ENCODE measurements at places on chromosomes 2 and 18.
A peak's percentile ranks its signal among the peaks of the same experiment; 100 is the strongest.

DNA sequence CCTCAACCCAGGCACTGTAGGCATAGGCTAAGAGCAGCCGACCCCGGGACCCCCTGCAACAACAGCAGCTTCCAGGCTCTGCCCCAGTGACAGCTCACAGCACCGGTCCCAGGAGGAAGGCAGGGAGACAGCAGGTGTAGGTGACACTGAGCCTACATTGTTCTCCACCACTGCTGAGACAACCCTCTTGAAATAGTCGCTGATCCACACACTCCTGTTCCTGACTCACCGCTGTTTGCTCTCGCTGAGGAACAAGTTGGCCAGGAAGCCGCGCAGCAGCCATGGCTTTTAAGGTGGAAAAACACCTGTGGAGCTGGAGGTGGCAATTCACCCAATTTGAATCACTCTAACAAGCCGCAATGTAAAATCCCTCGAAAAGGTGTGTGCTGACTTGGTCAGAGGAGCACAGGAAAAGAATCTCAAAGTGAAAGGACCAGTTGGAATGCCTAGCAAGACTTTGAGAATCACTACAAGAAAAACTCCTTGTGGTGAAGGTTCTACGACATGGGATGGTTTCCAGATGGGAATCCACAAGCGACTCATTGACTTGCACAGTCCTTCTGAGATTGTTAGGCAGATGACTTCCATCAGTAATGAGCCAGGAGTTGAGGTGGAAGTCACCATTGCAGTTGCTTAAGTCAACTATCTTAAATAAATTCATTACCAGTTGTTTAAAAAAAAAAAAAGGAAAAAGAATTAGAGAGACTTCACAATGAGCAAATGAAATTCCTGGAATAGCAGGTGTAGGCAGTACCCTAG, 167.5 kb downstream of the ARL4C start:
- no peak for DNase-seq

DNA sequence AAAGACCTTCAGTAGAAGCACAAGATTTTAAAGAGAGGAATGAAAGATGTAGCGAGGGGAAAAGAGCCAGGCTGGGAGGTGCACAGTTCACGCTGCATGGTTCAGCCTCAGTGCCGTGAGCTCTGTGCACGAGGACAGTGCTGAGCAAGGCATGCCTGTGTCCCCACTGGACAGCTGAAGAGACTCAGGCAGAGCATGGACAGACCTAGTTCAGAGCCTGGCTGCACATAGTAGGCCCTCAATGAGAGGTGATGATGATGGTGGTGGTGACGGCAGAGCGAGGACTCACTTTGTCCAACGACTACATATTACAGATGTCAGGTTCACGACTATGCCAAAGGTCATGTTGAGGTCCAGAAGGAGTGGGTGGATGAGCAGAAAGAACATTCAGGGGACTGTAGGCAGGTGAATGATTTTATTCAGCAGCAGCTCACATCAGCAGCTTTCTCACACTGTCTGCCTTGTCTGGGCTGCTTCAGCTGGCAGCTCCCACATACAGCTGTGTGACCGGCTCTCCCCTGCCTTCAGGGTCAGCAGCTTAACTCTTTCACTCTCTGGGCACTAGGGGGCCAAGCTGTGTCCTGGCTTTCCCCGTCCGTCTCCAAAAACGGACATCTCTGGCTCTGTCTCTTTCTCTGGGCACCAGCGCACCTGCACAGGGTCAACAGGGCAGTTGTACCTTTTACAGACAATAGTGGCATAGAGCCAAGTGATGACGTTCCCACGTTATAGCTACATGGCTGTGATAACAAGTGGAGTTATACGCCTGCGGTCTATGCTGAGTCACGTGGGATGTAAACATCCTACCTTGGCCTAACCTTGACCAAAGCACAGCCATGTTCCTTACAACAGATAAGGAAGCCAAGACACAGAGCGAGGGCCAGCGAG, 128.8 kb upstream of the MSH6 start:
- no peak for DNase-seq

DNA sequence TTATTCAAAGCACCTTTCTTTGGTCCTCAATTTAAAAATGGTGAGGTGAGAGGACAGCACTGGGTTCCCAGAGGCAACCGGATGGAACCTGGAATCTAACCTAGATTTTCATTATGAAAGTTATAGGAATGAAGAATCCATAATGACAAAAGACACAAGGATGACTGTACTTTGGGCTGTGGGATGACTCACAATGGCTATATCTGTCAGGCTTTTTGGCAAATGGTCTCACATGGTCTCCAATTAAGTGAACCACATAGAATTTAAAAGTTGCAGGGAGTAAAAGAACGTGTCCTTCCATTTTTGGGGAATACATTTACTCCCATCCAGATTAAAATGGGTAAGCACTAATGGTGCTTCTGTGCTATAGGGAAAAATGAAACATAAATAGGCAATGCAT, 31.8 kb upstream of the LYPD1 start:
- no peak for DNase-seq

GRCh38 chr2:196205881-196206435, 34.6 kb upstream of the STK17B start:
- peak; percentile 10 for DNase-seq

DNA sequence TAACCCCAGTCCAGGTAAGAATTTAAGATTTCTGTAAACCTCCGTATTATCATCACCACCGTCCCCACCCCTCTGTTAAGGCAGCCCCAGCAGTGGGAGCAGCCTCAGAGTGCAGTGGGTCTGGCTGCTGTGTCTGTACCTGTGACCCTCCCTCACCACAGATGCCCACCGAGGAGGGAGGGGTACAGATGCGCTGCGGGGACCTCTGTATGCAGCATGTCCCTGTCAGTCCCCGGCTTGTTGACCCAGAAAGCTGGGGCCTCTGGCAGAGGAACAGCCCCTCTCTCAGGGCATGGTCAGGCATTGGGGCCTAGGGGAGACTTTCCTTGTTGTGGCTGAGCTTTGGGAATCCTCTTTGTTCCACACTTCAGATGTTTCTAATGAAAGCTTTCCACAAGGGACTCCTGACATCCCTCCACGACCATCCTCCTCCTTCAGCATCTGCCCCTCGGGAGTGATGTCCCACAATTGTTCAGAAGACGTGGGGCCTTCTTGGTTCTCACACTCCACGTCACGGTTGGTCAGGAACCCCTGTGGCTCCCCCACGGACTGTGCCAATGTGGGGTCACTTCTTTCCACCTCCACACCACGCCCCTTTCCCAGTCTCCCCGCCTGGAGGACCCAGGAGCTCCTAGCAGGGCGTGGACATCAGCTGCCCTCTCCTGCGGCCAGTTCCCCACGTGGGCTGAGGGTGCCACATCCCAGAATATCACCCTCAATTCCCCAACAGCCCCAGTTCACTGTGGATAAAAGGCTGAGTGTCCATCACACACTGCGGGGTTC, 384.2 kb upstream of the MYT1L start:
- DNase-seq, result no peak

GRCh38 chr2:106011380-106011779, 182.7 kb downstream of the UXS1 start:
- DNase-seq, result no peak

DNA sequence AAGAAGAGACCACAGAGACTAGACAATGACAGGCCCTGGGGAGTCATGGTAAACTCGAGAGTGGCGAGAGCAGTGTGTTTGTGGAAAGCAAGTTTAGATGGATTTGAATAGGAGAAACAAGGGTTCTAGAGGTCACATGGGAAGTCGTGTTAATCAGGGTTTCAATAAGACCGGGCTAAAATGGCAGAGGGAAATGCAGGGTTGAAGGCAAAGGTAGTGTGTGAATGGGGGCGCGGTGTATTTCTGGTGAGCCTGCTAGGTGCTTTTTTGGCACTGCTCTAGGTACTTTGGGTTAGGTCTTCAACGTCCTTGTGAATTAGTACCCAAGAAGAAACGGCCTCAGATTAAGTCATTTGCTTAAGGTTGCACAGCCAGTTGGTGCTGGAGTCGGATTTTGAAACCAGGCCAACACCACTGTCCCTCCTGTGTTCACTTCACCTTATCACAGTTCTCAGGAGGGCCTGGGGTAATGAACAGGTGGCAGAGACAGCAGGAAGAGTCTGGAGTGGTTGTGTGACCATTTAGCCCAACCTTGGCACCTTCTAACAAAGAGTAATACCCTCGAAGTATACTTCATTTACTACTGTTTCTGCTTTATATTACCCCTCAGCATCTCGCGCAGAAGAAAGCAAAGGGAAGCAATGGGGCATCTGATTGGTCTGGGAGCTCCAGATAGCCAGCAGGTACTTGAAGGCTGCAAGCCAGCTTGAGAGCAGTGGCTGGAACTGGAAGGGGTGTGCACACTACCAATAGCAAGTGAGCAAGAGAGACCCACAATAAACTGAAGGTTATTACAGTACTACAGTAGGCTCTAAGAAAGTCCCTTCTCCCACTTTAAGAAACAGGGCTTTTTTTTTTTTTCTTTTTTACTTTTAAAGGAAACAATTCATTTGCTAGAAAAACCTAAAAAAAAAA, 33.4 kb upstream of the GAREM2 start:
- no peak for DNase-seq

GRCh38 chr2:238881353-238882081, 33.6 kb downstream of the TWIST2 start:
- no peak for DNase-seq

DNA sequence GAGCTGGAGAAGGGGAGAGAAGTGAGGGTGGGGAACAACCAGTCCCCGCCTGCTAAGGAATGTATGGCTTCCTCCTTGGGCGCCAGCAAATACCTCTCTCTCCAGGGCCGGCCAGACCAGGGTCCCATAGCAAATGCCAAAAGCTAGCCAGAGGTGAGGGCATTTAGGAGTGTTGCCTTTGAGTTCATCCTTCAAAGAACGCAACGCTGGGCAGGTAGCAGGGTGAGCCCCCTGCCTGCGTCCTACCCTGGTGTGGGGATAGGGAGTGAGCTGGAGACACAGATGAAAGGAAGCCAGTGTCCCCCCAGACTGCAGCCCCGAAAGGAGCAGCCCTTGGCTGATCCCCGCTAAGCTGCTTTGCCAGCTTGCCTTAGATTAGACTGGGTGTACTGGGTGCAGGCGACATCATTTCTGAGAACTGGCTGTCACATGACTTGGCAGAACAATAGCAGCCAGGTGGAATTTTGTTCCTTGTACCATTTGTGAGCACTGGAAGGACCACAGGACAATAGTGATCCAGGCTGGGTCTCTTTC, 40.4 kb downstream of the KLHL29 start:
- no peak for DNase-seq

GRCh38 chr2:190646780-190647522, 1.9 kb upstream of the NAB1 start:
- DNase-seq, result no peak

GRCh38 chr2:232368311-232368731, 10.2 kb upstream of the ALPP start:
- DNase-seq, result no peak

DNA sequence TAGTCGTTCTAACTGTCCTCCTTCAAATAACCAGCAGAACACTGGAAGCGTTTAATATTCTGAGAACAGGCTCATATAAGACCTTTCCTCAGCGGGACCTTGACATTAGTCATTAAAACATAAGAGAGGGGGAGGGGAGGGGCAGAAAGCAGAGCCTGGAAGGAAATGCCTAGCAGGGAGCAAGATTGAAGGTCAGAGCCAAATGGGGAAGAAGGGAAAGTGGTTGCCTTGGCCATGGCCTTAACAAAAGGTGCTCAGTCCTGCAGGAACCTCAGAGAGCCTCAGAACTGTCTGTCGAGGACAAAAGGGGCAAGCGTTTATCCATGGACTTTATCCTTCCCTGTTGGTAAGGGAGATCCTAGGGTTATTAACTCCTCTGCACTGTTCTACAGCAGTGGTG, 856 bp upstream of the PLA2R1 start:
- DNase-seq, result no peak

GRCh38 chr2:191682126-191682525, 4.2 kb downstream of the NABP1 start:
- DNase-seq, result no peak

DNA sequence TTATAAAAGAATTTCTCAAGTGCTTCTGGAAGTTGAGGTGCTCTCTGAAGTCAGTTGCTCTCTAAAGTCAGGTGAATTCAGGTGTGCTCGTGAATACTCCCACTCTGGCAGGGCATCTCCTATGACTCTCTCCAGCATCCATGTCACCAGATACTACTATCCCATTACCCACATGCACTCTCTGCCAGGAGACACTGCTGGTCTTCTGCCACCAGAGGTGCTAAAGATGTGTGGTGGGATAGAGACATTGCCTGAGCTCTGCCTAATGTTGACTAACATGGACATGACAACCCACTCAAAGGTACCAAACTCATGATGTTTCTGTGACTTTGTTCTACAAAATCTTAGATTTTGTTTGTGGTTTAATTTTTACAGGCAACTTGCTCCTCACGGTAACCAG, 106.4 kb upstream of the HNRNPA3 start:
- DNase-seq, result no peak

GRCh38 chr18:35998967-35999366, 26.5 kb downstream of the RMP24 start:
- DNase-seq, result no peak

GRCh38 chr2:136434251-136434715, 316.3 kb upstream of the CXCR4 start:
- DNase-seq, result no peak

GRCh38 chr2:177646791-177647190, 254.2 kb downstream of the AGPS start:
- DNase-seq, result no peak

- DNase-seq, result no peak
These were observed 700.1 kb downstream of the ADCYAP1 start for GRCh38 chr18:1604751-1605150.

DNA sequence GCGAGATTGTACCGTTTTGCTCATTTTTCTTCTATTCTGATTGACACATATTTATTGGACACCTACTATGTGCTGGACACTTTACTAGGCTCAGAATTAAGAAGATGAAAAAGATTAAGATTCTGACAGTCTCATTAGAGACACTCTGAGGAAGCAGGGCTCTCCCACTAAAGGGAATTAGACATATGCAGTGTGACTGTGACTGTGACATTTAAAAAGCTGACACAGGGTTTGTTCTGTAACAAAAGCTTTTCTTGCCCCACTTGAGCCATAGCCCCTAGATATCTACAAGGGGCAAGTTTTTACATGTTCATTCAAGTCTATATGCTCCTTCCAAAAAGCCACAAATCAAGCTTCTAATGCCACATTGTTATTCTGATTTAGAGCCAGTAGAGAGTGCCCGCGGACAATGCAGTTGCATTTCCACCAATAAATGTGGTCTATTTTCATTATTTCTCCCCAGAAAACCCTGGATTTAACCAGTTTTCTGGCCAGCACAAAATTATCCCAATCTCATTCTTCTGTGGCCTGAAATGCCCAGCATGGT, 9.8 kb downstream of the ARHGAP25 start:
- no peak for DNase-seq

- DNase-seq, result no peak
These were observed 31.5 kb upstream of the NFE2L2 start for GRCh38 chr2:177296040-177296439.

- peak; percentile 33 for DNase-seq
These were observed 198.7 kb downstream of the MCFD2 start for GRCh38 chr2:46716927-46717326.

- no peak for DNase-seq
These were observed 38.2 kb downstream of the FHOD3 start for GRCh38 chr18:36335476-36336279.

GRCh38 chr2:6186332-6187151, 494.4 kb downstream of the SOX11 start:
- DNase-seq, result no peak
